ENCODE measurements at places on chromosomes 11 and 22.

- no peak for DNase-seq
Observed at GRCh38 chr11:121439337-121439736, 12.8 kb upstream of the SORL1 start.

- DNase-seq = peak; percentile 35
Observed at GRCh38 chr22:29306835-29307595, 565 bp downstream of the GAS2L1 start.

GRCh38 chr11:23377909-23378308 is 517.6 kb upstream of the CCDC179 start:
- DNase-seq = no peak

- no peak for DNase-seq
Observed at GRCh38 chr11:108929241-108929640, 264.4 kb downstream of the DDX10 start.

GRCh38 chr22:48054596-48054995 is 1292.1 kb downstream of the TBC1D22A start:
- no peak for DNase-seq

- DNase-seq = no peak
Observed at GRCh38 chr11:73325036-73325981, 17.2 kb downstream of the ARHGEF17 start.

DNA sequence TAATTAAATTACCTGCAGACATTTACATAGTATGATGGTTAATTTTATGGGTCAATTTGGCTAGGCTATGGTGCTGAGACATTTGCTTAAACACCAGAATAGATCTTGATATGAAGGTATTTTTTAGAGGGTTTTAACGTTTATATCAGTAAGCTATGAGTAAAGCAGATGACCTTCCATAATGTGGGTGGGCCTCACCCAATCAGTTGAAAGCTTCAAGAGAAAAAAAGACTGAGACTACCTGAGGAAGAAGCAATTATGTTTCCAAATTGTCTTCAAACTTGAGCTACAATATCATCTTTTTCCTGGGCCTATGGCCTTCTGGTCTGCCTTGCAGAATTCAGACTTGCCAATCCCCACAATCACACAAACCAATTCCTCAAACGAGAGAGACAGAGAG is 498.8 kb upstream of the API5 start:
- no peak for DNase-seq

DNA sequence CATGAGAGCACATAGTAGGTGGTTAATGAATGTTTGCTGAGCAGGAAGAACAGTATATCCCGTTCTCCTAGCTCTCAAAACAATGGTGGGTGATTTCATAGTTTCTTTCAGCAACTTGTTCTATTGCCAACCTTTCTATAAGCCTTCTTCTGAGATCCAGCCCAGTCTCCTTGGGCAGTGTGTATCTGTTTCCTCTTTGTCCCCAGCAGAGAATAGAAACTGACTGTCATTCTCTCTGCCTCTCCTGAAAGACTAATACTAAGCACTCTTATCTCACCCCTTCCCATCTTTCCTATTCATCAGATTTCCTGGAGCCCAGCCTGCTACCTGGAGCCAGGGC is 272.9 kb downstream of the ST3GAL4 start:
- no peak for DNase-seq

DNA sequence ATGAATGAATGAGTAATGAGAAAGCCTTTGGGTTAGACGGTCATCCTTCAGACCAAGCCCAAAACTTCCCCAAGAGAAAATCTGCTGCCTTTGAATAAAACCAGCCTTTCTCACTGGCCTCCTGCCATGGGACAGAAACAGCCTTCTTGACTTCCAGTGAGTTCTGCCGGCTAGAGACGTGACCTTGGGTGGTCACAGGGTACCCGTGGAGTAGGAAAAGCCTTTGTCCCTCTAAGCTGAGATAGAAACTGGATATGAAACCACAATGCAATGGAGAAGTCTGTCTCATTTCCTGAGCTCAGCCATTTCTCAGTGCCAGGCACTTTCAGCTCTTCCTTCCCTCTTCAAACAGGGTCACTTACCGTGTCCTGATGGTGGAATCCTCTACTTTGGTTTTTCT is 21.2 kb upstream of the YWHAH start:
- DNase-seq = no peak

DNA sequence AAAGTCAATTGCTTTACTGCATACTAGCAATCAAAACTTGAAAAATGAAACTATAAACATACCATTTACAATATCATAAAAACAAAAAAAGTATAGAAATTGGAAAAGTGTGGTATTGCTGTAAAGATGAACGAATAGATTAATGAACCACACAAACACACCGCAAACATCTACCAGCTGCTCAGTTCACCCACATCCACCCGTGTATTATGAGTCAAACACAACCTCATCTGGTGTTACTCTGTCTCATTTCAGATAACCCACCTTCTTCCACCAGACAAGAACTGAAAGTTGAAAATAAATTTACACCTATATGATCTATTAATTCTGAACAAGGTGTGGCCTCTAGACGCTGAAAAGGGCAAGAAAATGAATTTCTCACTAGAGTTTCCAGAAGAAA is 53.3 kb downstream of the BLID start:
- no peak for DNase-seq

GRCh38 chr11:67382276-67383136 is 9.1 kb upstream of the CLCF1 start:
- DNase-seq = peak; percentile 53

Data from substantia nigra (tissue), 51 donors.